Activated CD4-positive, CD25-positive, alpha-beta regulatory T cell treated with anti-CD3 and anti-CD28 coated beads, Interleukin-2, amount 50 U/mL, for 72 hours (primary cell): ENCODE measurements at places on chromosomes 1 and 21.

GRCh38 chr1:21814981-21815582 lies 3.0 kb downstream of the LDLRAD2 start:
- no peak for DNase-seq

DNA sequence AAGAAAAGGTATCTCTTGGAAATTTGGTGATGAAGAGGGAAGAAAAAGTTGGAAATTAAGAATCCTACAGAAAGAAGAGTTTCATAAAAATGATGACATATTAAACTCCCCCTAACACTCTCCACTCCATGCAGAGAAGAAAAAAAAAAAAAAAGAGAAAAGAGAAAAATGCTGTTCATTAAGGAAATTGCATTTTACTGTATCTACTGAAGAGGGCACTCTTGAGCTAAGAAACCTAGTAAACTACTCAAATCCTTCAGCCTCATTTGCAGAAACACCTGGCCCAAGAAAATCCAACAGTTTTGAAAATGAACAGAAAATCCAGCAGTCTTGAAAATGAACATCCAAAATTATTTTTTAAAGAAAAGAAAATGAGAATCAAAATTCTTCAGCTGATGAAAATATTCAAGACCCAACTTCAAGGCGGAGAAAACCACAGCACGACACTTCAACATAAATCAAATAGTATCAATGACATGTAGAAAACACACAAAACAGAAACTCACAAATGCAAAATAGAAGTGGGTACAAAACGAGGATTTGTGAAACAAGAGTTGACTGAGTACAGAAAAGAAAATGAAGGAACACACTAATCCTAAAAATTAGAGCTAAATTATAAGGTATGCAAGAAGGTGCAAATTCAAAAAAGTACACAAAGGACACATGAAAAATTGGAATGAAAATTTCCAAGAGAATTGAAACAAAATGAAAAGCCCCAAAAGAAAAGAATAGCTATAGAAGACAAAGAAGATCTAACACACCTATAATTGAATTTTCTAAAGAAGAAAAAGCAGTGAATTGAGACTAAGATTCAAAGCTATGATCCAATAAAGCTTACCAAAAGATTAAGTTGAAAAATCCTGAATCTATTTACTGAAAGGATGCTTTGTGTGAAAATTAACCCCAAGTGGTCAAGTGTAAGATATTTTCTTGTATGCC lies 73.2 kb upstream of the DNAJC6 start:
- no peak for DNase-seq

GRCh38 chr1:60634106-60634505 lies 448.3 kb upstream of the NFIA start:
- no peak for DNase-seq

GRCh38 chr1:38135625-38136414 lies 89.2 kb upstream of the POU3F1 start:
- no peak for DNase-seq

GRCh38 chr1:71762514-71763255 lies 519.7 kb downstream of the NEGR1 start:
- no peak for DNase-seq

DNA sequence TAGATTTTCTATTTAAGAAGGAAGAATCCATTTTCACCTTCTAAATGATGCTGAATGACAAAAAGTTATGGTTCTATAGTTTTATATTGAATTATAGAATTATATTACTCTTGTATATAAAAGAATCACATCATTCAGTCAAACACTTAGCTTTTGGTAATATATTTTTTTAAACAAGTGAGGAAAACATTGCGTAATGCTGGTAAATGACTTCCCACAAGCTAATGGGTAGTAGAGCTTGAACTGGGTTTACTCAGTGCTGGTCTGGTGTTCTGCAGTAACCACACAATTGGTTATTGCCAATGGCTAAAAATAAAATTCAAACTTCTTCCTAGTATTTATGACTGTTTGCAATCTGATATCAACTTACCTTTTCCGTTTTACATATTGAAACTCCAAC lies 10.6 kb upstream of the GIPC2 start:
- DNase-seq: no peak

GRCh38 chr1:201655243-201655642 lies 116.3 kb downstream of the NAV1 start:
- DNase-seq: no peak

DNA sequence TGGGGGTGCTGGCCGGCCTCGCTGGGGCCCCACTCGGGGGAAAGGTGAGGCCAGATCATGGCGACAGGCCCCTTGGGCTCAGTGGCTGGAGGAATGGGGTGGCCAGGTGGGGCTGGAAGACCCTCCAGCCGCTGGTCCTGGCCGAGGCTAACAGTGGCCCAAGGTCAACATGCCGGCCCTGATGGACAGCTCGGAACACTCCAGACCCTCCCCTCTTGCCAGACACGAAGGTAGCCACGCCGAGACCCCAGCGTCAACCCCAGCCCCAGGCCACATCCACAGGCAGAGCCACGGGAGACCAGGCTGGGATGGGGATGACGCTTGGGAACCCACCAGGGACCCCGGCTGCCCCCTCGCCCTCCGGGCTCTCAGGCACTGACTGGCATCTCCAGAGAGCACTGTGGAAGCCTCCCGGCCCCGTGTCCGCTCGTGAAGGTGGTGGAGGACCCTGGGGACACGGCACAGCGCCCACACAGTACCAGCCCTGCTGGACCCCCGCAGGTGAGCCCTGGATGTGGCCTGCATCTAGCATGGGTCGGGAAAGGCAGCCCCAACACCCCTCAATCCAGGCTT lies 905 bp upstream of the C1QTNF12 start:
- DNase-seq: no peak

DNA sequence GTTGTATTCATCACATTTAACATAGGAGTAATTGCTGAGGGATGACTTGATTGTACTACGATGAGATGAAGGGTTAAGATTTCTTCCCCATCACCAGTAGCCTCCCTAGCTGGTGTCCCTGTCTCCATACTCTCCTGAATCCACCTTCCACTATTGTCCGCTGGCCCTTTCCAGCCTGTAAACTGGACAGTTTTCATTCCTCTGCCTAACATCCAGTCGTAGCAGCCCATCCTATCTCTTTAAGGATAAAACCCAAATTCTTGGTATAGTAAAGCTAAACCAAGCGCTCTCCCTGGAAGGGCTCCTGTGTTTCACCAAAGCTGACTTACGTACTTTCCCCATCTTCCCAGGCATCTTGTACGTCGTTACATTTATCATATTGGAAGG lies 670 bp downstream of the COX20 start:
- no peak for DNase-seq

DNA sequence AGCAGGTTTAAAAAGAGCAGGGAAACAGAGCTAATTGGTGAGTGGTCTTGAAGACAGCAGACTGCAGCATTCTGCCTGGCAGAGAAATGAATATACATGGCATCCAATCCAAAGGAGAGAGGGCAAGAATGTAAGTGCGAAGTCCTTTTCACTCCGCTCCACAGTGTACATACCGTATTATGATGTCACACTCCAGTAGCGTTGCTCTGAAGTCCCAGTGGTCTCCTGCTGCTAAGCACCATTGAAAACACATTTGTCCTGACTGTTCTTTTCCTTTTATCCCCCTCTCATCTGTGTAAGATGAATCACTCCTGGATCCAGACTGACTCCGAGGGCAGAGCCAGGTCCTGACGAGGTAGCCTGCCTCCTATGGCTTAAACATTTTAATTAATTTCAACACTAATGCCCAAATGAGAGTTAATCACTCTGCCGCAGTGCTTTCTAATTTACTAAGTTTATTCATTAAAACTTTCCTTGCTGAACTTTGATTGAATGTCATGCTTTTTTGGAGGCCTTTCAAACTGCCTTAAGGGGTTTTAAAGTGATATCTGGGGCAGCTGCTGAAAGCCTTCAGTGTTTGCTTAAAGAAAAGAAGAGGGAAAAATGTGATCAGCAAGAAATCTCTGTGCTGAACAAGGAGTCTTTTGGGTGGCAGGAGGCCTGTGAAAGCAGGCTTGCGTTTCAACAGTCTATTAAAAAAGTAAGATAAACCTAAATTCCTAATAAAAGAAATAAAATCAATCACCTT lies 227.2 kb downstream of the ATG4C start:
- no peak for DNase-seq

DNA sequence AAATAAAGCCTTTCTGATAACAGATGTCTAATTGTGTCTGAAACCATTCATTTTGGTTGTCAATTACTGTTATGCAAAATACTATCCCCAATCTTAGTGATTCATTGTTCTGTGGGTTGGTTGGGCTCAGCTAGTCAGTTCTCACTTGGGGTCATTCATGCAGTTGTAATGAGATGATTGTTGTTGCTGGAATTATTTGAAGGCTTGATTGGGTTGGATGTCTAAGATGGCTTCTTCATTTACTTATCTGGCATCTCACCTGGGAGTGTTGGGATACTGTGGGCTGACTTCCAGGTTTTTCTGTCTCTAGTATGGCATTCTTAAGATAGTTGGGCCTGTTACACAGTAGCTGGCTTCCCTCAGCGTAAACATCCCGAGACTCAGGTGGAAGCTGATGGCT lies 217.8 kb upstream of the B3GALT2 start:
- no peak for DNase-seq

- DNase-seq: no peak
These were observed 698 bp upstream of the UCK2 start for GRCh38 chr1:165826565-165827267.

DNA sequence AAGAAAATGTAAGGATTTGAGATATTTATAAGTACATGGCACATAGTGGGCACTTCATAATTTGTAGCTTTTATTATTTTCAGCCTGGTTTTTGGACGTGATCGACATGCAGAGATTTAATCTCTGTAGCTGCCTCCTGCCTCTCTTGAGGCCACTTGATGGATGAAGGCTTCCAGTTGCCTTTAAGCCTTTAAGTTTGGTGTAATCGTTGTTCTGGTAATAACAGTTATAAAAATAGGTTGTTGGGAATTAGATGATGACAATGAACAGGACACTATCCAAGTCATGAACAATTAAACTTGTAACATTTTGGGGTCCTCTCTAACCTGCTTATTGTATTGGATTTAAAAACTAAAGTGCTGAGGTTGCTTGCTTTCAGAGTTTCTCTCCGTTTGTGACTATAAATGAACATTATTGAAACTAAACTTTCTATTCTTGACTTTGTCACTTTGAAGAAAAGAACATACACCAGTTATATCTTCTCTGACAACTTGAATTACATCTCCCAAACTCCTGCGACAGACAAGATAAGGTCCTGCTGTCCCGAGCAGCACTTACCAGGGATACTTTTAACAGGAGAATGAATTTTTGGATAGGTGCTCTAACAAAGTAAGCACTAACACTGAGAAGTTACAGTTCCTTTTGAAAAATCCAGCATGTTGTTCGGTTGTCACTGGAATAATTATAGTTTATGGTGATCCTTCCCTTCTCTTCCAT lies 295.0 kb downstream of the NFIA start:
- DNase-seq: no peak

GRCh38 chr1:213371525-213371846 lies 320.4 kb downstream of the RPS6KC1 start:
- DNase-seq: no peak

GRCh38 chr1:12553963-12554362 lies 64.0 kb downstream of the DHRS3 start:
- no peak for DNase-seq

DNA sequence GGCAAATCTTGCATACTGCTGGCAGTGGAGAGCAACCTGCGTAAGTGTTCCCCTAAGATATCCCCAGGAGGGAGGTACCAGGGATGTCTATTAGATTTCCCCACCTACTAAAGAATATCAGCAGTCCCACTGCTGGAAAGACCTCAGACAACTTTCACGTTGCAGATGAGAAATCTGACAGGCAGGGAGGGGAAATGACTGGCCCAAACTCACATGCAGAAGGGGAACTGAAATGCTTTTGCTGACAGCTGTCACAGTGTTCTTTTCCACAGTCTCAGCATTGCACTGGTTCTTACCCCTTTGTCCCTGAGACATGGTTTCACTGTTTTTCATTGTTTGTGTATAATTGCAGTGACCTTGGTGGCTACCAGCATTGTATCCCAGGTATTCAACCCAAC lies 84.8 kb upstream of the ATP1A1 start:
- DNase-seq: no peak

DNA sequence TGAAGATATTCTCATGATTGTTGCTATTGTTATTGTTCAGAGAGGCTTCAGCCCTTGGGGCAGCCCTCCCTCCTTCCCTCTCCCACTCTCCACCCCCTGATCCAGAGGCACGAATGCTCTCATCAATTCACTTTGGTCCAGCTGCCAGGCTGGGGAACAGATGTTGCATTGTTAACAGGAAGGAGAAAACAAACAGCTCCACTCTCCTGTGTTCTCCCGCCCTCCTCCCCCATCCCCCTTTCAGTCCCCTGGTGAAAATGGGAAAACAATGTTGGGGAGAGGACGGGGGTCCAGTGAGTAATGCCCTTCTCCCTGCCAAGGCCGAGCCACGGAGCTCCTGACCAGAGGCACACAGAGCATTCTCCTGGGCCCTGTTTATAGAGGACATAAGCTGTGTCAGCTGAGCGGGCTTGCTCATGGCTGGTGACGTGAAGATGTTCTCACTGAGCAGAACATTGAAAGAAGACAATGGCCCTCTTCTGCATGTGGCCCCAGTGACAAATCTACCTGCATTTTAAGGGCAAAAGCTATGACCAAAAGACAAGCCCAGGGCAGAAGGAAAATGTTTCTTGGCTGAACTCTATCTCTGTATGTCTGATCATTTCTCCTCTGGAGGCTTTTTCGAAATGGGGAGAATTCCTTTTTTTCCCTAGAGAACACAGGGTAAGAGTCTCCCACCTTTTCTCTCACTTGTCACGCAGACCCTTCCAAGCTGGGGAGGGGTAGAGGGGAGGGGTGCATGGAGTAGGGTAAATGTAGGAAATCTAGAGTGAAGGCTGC lies 111.7 kb downstream of the GLUL start:
- no peak for DNase-seq

- no peak for DNase-seq
These were observed 1.9 kb upstream of the MAD2L2 start for GRCh38 chr1:11682799-11683198.

DNA sequence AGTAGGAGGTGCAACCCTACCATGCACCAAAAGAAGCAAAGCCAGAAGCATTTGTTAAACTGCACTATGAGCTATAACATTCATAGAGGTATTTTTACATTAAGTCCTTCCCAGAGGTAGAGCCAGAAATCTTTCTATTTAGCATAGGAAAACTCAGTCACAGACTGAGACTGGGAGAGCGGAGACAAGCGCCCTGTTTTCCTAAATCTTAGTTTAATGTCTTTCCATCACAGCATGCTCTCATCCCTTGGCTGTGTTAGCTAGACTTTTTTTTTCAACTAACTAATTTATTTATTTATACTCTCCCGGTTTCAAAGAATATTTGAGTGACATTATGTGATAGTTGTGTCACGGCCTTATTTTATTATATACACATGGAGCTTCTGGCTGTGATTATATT lies 304.1 kb downstream of the LMX1A start:
- no peak for DNase-seq

GRCh38 chr1:97562081-97562480 lies 358.8 kb downstream of the DPYD start:
- no peak for DNase-seq
